ENCODE measurements at places on chromosomes 5 and 9.
A peak's percentile ranks its signal among the peaks of the same experiment; 100 is the strongest.

- DNase-seq, result no peak
These were observed 6.2 kb downstream of the TRIM32 start for GRCh38 chr9:116693233-116693731.

GRCh38 chr5:138937392-138938387, 62.6 kb upstream of the LRRTM2 start:
- DNase-seq, result no peak

GRCh38 chr9:91181541-91181940, 180.2 kb downstream of the AUH start:
- DNase-seq, result no peak

GRCh38 chr5:150034662-150035061, 34.1 kb downstream of the HMGXB3 start:
- no peak for DNase-seq

DNA sequence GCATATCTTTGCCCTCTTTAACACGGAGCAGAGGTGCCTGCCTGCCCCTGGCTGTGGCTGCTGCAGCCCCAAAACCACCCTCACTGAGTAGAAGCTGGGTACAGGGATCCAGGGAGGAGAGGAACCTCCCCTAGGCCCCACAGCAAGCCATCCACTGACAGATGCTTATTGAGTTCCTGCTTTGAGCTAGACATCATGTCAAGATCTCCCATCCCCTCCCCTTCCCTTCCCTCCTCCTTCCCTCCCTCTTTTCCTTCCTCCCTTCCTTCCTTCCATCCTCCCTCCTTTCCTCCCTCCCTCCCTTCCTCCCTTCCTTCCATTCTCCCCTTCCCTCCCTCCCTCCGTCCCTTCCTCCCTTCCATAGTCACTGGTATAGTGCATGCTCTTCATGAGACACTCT, 29.3 kb downstream of the GOLGA2 start:
- DNase-seq, result no peak

GRCh38 chr9:133461975-133462374, 2.2 kb downstream of the CACFD1 start:
- no peak for DNase-seq

DNA sequence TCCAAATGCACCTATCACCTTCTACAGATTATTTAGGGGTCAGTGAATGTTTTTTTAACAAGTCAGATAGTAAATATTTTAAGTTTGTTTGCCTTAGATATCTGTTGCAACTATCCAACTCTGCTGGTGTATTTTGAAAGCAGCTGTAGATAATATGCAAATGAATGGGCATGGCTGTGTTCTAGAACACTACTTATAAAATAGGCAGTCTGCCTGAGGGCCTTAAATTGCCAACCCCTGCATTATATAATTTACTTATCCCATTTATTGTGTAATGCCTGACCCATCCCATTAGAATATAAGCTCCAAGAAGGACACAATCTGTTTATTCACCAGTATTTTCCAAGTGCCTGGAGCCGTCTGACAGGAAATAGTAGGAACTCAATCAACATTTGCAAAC, 149.0 kb downstream of the TTC39B start:
- DNase-seq, result no peak

GRCh38 chr5:104372376-104372775, 809.8 kb upstream of the NUDT12 start:
- DNase-seq, result no peak

DNA sequence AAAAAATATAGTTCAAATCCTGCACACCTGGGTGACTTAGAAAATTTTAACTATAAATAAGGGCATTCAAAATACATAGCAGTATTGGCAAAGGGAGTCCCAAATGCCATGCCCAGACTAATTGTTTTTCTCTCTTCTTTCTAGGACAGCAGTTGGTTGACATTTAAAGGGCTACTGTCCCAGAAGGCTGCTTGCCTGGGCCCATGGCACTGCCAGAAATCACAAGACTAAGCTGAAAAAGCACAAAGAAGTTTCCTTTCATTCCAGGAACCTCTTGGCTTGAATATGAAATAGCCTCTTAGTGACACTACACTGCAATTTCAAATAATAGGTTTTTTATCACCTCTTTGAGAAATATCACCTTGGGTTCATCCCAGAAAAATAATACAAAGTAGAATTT, 388.9 kb upstream of the TRPC7 start:
- DNase-seq, result peak; percentile 67

- no peak for DNase-seq
These were observed 23.9 kb upstream of the NR5A1 start for GRCh38 chr9:124531115-124531514.

DNA sequence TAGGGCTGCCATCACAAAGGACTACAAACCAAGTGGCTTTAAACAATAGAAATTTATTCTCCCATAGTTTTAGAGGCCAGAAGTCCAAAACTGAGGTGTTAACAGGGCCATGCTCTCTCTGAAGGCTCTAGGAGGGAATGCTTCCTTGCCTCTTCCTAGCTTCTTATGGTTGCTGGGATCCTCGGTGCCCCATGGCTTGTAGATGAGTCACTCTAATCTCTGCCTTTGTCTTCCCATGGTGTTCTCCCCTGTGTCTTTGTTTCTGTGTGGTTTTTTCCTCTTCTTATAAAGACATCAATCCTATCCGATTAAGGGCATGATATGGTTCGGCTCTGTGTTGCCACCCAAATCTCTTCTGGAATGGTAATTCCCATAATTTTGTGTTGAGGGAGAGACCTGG, 178.8 kb upstream of the NREP start:
- no peak for DNase-seq

DNA sequence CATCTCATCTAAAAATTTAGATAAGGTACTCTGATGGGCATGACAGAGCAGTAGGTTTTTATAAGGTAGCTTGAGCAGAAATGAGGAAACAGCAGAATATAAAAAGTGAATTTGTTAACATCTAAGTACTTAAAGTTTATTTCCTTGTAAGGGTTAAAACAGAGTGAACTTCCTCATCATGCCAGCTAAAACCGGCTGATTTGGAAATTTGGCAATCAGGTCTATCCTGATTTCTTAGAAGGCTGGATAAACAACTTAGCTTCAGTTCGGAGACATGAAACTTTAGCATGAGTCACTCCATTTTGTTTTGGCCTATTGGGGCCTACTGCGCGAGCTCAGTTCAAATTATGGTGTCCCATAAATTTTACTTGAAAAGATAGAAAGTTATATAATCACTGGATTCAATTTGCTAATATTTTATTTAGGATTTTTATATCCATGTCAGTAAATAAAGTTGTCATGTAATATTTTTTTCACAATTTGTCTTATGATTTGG, 241.6 kb upstream of the RORB start:
- DNase-seq, result no peak

DNA sequence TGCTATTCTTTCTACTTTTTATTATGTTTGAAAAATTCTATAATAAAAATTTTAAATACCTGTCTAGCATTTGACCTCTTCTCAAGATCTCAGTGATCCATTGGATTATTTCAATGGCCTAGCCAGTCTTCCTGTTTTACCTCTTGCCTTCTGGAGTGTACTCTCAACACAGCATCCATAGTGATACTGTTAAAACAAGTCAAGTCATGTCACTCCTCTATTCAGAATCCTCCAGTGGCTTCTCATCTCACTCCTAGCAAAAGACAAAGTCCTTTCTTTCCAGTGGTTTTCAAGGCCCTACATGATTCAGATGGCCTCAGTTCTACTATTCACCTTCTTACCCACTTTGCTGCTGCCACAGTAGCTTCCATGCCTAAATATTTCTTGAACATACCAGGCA, 1.8 kb downstream of the MARVELD2 start:
- DNase-seq, result no peak

GRCh38 chr5:148421661-148422060, 37.9 kb downstream of the FBXO38 start:
- no peak for DNase-seq

GRCh38 chr9:36803961-36804360, 230.1 kb downstream of the PAX5 start:
- DNase-seq, result no peak

DNA sequence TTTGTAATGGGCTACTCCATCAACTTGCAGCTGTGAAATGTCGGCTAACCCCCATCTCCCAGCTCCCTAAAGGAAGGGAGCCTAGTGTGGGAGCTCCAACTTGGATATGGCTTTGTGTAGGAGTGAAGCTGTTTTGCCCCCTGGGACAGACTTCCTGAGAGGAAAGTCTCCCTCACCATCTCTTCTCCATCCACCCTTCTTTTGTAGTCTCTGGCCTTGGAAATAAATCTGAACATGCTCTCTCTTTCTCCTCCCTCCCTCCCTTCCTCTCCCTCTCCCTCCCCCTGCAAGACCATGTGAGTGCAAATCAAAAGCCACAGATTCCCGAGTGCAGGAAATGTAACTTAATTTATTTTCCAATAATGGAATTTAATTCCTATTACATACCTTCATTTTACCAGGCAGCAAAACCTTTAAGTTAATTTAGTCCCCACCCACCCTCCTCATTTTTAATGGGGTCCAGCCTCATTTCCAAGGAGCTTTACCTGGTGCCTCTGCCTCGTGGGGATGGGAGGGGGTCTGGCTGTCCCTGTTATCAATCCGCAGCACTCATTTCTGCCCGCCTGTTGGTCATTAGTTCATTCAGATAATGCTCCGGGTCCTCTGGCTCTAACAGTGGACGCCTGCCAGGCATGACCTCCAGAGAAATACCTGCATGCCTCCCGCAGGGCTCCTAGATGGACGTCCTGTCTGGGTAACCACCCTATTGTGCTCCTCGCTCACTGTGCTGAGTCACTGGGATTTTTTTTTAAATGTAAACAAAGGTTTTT, 122.9 kb upstream of the TAF11L2 start:
- no peak for DNase-seq

GRCh38 chr9:72037571-72037970, 22.8 kb downstream of the C9orf57 start:
- DNase-seq, result no peak

GRCh38 chr5:67188274-67189078, 8.1 kb downstream of the CD180 start:
- no peak for DNase-seq

DNA sequence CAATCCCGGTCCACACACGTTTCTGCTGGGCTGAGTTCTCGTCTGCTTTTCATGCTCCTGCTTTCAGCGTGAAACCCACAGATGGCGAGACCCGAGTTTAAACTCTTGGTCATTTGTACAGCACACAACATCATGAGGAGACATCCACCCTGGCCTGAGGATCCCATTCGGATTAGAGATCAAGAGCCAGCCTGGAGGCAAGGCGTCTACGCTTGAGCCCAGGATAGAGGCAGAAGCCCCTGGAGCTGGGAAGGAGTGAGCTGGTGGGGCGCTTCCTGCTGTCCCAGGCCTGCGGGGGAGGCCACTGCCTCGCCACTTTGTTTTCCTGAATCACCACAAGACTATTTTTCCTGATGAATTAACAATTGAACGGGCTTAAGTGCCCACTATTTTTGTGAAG, 281.9 kb upstream of the IRX4 start:
- no peak for DNase-seq

DNA sequence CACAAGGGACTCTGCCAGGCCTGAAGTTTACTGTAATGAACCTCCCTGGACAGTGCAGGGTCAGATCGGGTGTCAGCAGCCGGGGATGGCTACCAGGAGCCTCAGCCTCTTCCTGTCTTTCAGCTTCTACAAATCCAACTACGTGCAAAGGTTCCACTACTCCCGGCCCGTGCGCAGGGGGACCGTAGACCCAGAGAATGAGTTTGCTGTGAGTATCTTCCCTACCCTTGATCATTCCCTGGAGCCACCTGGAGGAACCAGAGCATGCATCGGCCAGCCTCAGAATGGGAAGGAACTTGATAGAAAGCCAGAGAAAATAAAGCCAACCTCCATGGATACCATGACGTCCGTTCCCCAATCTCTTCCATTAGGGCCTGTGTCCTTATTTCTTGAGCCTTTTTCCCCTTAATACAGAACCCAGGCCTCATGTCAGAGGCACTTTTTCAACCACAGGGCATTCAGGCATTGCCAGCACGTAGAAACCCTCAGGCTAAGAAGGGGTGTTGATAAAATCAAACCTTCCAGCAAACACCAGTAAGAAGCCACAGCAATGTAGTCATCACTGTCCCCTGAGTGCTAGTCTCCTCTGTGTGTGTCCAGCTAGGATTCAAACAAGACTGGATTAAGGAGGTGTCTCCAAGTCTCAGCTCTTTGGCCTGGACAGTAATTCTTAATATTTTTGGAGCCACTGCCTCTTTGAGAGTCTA, 49.0 kb upstream of the FOXI1 start:
- no peak for DNase-seq

DNA sequence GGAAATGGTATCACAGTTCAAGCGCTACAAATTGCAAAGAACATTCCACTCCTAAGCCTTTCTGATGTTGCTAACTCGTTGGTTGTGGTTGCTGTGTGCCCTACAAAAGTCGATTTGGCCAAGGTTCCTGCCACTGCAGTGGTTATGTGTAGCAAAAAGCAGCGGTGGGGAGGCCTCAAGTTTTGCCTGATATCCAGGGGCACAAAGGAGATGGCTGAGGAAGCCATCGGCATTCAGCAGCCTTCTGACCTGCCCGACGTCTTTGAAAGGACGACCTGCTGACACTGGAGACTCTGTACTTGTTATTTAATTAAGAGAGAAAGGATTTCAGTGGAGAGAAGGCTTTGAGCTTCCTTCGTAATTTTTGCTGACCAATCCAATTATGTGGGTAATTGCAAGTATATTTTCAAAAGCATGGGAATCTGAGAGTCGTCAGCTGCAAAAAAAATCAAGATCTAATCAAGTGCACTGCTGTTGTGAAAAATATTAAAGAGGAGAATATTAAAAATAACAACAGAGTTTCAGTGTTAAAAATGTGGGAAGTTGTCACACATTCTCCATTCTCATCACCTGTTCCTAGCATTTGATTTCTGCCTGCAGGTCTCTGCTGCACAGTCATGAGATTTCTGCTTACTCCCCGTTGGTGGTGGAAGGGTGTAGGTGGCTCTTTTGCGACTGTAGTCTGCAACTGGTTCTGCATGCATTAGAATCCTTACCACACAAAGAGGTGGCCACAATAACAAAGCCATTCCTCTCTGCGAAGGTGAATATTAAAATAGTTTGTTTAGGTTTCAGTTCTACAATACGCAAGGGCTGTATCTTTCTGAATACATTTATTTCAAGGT, 319.2 kb downstream of the IRX2 start:
- DNase-seq, result no peak

- no peak for DNase-seq
These were observed 94.1 kb downstream of the PLK2 start for GRCh38 chr5:58365791-58366190.

DNA sequence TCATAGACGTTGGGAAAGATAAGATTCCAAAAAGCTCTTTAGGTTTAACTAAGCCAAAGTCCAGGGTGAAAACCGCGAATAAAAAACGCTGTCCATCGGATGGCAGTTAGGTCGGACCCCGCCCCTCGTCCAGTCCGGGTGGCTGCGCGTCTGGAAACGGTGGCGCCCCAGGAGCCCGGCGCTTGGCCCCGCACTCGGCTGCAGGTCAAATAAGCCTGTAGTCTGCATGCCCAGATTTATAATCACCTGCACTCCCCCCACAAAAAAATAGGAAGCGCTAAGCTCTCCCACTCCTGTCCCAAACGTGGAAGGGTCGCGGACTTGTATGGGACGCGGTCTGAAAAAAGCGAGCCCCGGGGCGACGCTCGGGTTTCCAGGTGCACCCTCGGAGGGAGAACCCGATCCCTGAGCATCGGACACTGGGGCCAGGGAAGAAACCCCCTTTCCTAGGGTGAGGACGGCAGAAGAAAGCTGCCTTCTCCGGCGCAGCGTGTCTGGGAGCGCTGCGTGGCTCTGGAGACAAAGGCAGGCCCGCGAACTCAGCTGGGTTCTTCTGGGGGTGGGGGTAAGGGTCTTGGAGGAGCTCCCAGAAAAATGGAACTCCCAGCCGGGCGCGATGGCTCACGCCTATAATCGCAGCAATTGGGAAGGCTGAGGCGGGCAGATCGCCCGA, 923 bp upstream of the ZBTB5 start:
- peak; percentile 56 for DNase-seq

All from globus pallidus (tissue), 1 donor.